ENCODE measurements at places on chromosomes 2 and 18.

GRCh38 chr2:215526341-215526740 is 90.5 kb upstream of the FN1 start:
- H3K4me3 ChIP-seq = no peak overlapping the region
- no peaks in the 10 kb centered on the region for H3K27me3 ChIP-seq

DNA sequence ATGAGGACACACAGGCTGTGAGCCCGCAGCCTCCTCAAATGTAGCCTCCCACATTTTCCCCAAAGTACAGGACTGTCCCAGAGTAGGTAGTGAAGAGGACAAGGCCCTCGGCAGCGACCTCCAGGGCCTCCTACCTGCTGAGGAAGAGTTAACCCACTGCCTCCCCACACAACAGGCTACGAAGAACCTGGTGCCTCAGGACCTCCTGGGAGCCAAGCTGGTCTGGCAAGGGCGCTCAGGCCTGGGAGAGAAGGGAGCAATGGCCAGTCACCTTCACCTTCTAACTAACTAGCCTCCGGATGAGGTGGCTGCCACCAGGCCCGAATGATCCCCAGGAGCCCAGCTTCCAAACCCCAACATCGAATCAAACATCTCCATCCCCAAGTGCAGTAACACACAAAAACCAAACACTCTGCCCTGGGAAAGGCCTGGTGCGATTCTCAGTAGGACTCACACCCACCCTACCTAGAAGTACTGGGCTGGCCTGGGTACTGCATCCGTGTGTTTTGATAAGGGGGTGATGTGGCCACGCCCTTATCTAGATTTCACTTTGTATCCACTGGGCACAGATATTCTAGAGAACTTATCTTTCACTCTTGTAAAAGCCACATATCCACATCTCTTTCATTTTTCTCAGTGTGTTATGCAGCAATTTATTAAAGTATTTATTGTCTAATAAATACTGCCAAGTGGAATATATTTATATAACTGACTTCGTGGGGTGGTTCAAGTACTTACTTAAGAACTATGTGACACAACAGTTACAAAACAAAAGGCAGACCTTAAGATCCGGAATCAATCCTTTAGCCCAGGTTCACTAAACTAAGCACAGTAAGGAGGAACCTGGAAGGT is 9.7 kb downstream of the ERFE start:
- no peaks in the 10 kb centered on the region for H3K27me3 ChIP-seq
- H3K27ac ChIP-seq = no peak overlapping the region
- DNase-seq = no peak

DNA sequence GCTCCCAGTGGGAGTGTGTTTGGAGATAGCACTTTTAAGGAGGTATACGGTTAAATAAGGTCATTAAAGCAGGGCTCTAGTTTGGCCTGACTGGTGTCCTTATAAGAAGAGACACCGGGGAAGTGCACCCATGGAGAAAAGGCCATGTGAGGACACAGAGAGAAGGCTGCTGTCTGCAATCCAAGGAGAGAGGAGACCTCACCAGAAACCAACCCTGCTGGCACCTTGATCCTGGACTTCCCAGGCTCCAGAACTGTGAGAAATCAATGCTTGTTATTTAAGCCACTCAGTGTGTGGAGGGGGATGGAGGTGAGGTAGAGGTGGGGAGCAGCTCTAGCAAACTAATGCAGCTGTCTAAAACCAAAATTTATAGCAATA is 62.0 kb downstream of the RPL31 start:
- no peaks in the 10 kb centered on the region for H3K27me3 ChIP-seq
- no peak overlapping the region for H3K4me3 ChIP-seq
- no peaks in the 10 kb centered on the region for H3K36me3 ChIP-seq

DNA sequence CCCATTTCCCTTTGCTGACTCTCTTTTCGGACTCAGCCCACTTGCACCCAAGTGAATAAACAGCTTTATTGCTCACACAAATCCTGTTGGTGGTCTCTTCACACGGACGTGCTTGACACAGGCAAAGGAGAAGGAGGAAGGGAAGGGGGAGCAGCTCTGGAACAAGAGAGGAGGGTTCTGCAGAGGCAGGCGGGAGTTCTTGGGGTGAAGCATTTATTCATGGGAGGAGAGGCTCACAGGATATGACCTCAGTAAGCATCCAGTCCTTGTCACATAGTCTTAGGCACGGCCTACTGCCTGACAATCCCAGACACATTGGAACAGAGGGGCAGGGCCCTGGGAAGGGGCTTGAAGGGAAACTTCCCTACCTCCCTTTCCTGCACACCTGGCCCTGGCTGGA is 171.7 kb upstream of the HS6ST1 start:
- DNase-seq = no peak
- H3K27ac ChIP-seq = no peak overlapping the region
- no peaks in the 10 kb centered on the region for H3K4me1 ChIP-seq
- no peaks in the 10 kb centered on the region for H3K36me3 ChIP-seq
- no peaks in the 10 kb centered on the region for H3K27me3 ChIP-seq

DNA sequence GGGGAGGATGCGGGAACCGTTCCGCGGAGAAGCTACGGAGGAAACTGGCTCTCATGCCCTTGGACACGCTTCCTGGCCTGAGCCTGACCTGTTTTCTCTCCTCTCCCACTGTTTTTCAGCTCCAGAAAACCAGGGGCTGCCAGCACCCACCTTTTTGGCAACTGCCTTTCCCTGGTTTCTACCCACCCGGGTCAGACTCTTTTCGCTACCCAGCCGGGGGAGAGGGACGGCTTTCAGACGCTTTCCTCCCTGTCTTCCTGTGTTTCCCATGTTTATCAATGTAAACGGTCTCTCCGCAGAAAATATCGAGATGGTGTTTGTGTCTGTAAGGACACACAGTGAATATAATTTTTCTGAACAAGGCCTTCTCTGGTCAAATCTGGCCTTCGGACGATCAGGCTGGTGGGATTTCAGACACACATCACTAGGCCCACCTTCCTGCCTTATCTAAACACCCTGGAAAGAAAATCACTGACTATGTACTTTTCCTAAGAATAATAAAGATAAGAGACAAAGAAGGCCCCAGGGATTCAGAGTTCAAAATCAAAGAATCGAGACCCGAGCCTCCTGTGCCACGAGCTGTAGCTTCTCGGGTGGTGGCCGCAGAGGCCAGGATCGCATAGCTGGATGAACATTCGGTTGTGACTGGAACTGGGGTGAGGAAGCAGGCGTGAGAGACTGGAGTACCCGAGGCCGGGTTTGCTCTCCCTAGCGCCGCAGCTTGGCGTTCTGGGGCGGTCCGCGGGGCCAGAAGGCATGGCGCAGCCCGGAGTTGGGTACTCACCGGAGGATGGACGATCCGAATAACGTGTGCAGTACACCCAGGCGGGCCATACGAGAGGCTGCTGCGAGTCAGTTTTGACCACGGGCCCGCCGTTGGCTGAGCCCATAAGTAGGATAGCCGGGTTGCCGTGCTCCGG is 1.7 kb downstream of the EN1 start:
- DNase-seq = no peak
- no peak overlapping the region for H3K27ac ChIP-seq
- no peak overlapping the region for H3K4me3 ChIP-seq
- H3K36me3 ChIP-seq = no peaks in the 10 kb centered on the region
- H3K27me3 ChIP-seq = no peaks in the 10 kb centered on the region

GRCh38 chr2:119464981-119465380 is 33.3 kb downstream of the TMEM37 start:
- no peaks in the 10 kb centered on the region for H3K4me1 ChIP-seq
- H3K27me3 ChIP-seq = no peaks in the 10 kb centered on the region
- H3K27ac ChIP-seq = no peak overlapping the region
- no peak overlapping the region for H3K4me3 ChIP-seq

DNA sequence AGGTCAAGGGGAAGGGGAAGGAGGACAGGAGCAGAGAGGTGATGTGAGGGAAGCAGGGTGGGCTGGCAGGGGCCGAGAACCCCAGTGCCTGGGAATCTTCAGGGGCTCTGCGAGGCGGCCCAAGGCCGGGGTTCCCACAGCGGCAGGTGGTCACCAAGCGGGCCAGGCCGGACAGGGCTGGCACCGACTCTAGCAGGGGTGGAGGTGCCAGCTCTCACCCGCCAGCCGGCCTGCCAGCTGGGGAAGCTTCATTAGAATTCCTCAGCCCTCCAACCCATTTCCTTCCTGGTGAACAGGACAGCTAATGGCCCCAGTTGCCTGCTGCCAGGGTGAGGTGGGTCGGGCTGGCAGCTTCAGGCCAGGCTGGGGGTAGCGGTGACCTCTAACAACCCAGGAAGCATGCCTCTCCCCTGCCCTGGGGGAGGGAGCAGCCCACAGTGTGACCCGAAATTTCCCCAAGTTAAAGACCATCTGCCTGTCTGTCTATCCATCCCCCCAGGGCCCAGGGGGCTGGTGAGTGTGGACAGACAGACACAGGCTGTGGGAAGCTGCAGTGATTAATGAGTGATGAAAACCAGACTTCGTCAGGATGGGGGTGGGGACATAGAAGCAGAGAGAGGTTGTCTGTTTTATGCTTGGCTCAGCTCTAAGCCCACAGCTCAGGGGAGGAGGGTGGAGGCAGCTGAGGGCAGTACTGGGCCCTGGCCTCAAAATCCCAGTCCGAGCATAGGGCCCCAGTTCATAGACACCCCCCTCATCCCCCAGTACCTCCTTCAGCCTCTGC is 144.1 kb downstream of the ZFP36L2 start:
- no peaks in the 10 kb centered on the region for H3K27me3 ChIP-seq
- no peaks in the 10 kb centered on the region for H3K36me3 ChIP-seq
- H3K27ac ChIP-seq = peak overlapping the region; percentile 4
- DNase-seq = peak; percentile 47

GRCh38 chr18:76133873-76134272 is 361.2 kb downstream of the ZNF516 start:
- DNase-seq = no peak
- H3K27ac ChIP-seq = no peak overlapping the region
- no peaks in the 10 kb centered on the region for H3K36me3 ChIP-seq
- H3K4me1 ChIP-seq = no peaks in the 10 kb centered on the region
- no peak overlapping the region for H3K4me3 ChIP-seq
- H3K27me3 ChIP-seq = no peaks in the 10 kb centered on the region

- no peaks in the 10 kb centered on the region for H3K36me3 ChIP-seq
- DNase-seq = no peak
- no peaks in the 10 kb centered on the region for H3K4me1 ChIP-seq
- H3K4me3 ChIP-seq = no peak overlapping the region
- no peak overlapping the region for H3K27ac ChIP-seq
These were observed 471.4 kb downstream of the CMPK2 start for GRCh38 chr2:6394276-6394675.

- DNase-seq = no peak
These were observed 367 bp downstream of the FBXO48 start for GRCh38 chr2:68466778-68467076.

DNA sequence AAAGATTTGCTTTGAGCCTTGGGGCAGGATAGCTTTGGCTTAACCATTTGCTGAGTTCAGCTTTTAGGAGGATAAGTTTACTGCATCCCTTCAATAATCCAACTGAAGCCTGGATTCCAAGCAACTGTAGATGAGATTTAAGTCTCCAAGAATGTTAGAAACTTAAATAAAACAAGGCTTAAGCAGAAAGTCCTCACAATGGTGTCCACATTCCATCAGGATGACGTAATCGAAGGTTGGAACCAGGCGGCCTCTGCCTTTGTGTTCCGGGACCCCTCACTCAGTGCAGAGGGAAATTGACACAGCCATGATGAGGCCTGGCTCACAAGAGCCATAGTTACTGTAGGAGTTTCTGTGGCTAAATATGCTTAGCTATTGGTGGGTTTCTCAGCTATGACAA is 260.4 kb downstream of the LPIN1 start:
- H3K36me3 ChIP-seq = no peaks in the 10 kb centered on the region
- peaks cover 41% of the 10 kb centered on the region for H3K4me1 ChIP-seq
- DNase-seq = peak; percentile 92

DNA sequence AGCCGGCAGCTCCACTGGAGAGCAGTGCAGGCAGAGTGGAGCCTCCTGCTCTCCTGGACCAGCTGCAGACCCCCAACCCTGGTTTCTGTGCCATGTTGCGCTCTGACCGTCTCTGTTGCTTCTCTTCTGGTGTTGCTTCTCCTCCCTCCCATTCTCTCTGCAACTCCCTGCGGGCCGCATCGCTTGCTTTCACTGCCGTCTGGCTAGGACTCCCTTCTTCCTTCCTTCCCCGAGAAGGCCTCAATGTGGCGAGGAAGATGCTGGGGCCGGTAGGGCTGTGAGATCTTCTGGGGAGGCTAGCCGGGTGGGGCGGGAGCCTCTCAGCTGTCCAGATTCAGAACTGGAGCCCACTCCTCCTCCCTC is 6.2 kb downstream of the DNAJB2 start:
- no peak overlapping the region for H3K27ac ChIP-seq
- H3K4me1 ChIP-seq = no peaks in the 10 kb centered on the region
- DNase-seq = no peak
- no peaks in the 10 kb centered on the region for H3K27me3 ChIP-seq
- H3K36me3 ChIP-seq = no peaks in the 10 kb centered on the region
- H3K4me3 ChIP-seq = no peak overlapping the region

GRCh38 chr2:147463881-147464520 is 380.8 kb upstream of the ACVR2A start:
- no peak overlapping the region for H3K27ac ChIP-seq
- no peak overlapping the region for H3K4me3 ChIP-seq
- H3K4me1 ChIP-seq = peaks cover 10% of the 10 kb centered on the region
- DNase-seq = no peak
- no peaks in the 10 kb centered on the region for H3K27me3 ChIP-seq

DNA sequence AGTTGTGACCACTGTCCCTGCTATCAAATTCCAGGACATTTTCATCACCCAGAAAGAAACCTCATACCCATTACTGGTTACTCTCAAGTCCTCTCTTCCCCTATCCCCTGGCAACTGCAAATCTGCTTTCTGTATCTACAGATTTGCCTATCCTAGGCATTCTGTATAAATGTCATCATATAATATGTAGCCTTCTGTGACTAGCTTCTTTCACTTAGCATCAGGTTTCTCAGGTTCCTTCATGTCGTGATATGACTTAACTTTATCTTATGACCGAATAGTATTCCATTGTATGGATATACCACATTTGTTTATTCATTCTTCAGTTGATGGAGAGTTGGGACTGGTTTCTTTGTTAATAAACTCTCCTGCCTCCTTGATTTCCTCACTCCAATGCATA is 60.5 kb downstream of the PMAIP1 start:
- H3K27me3 ChIP-seq = no peaks in the 10 kb centered on the region
- H3K4me1 ChIP-seq = peaks cover 20% of the 10 kb centered on the region
- no peak overlapping the region for H3K27ac ChIP-seq
- DNase-seq = no peak
- no peaks in the 10 kb centered on the region for H3K36me3 ChIP-seq
- H3K4me3 ChIP-seq = no peak overlapping the region
